Activated CD8-positive, alpha-beta memory T cell treated with anti-CD3 and anti-CD28 coated beads for 48 hours (primary cell): ENCODE measurements at places on chromosomes 11 and 22.

DNA sequence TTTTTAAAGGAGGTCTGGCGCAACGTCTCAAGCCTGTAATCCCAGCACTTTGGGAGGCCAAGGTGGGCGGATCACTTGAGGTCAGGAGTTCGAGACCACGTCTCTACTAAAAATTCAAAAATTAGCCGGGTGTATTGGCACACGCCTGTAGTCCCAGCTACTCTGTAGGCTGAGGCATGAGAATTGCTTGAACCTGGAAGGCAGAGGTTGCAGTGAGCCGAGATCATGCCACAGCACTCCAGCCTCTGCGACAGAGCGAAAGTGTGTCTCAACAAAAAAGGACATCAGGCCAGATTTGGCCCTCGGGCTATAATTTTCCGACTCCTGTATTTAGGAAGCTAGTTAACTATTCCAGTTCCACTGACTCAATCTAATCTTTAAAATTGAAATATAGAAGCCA, 78.7 kb upstream of the SLC25A18 start:
- no peak for DNase-seq

- no peak for DNase-seq
Observed at GRCh38 chr11:34827228-34827627, 89.0 kb downstream of the APIP start.

- DNase-seq: no peak
Observed at GRCh38 chr22:41524809-41525449, 19.3 kb downstream of the POLR3H start.

- DNase-seq: no peak
Observed at GRCh38 chr11:116387641-116388040, 385.1 kb downstream of the BUD13 start.

DNA sequence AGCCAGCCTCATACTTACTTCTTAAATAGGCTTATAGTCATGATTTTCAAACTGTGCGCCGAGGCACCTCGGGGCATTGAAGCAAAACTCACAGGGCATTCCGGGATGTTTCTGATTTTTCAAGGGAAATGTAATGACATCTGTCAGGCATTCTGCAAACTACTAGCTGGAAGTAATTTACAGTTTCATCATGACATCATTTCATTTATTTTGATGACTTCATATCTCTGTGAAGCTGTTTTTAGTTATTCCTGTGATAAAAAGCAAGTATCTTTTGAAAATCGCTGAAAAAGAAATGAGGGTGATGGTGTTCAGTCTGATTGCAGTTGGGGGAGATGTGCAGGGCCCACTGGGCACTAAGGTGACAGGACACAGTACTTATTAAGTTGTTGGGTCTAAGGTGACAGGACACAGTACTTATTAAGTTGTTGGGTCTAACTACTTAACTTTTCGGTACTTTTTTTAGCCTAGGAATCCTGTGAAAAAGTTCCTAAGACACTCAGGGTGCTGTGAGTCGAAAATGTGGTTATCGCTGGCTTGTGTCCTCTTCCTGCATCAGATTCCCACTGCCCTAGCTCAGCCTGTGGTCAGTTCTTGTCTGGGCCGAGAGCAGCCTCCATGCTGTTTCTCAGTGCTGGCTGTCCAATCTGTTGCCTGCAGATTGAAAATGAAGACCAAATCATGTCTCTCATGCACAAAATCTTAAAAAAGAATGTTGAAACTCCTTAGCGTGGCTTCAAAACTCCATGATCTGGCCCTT, 42.6 kb downstream of the APLP2 start:
- no peak for DNase-seq

GRCh38 chr11:95723361-95723942, 66.1 kb downstream of the FAM76B start:
- no peak for DNase-seq

DNA sequence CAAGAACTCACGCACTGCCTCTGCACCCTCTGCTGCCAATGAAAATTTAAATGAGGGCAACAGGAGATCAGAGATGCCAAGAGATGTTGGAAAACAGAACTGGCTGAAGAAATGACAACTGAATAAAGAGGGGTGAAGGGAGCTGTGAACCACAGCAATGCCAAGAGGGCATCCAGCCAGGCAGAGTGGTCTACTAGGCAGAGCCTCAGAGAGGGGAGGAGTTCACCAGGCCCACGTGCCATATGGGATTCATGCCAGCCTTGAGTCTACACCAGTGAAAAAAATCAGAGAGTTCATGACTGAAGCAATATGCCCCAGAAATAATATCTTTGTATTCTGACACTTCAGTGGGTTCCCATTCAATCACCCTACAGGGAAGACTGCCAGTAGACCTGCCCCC, 4.4 kb downstream of the APOL2 start:
- DNase-seq: no peak
